ENCODE measurements at places on chromosomes 1 and 21.

DNA sequence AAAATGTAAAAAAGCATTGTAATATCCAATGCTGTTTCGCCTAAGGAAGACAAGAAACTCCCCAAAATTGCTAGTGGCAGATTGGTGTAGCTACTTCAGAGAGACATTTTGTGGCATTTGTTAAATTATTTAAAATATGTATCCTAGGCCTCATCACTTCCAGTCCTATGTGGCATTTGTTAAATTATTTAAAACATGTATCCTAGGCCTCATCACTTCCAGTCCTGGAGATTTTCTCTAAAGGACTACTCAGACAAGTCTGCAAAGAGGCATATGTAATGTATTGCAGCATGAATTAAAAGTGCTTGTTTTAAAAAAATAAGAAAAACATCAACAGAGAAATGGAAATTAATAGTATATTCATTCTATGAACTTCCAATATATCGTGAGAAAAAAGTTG lies 95.6 kb upstream of the KCTD3 start:
- DNase-seq, result no peak

DNA sequence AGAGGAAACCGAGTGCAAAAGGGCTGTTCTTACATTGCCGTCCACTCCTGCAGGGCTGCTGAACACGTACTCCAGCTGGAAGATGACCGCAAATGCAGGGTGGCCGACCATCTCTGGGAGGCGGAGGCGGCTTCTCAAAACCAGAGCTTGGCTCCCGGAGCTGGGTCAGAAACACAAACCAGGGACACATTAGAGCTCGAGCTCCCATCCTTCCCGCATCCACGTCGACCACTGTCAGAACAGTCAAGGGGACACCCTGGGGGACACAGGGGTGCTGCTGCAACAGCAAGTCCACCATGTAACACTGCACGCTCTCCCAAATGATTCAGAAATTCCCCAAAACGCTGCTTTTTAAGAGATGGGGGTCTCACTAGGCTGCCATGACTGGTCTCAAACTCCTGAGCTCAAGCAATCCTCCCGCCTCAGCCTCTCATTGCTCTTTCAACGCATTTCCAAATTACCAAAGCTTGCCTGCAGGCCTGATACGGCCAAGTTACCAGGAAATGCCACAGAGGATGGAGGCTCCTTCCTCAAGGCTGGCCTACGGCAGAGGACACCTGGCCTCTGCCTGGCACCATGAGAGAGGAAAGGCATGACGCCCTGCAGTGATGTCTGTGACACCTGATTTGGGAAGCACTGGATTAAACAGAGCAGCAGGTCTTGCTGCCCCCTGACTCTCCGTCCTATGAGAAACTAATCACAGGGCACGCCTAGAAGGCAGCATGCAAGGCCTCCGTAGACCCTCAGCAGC lies 45.0 kb downstream of the NPHP4 start:
- DNase-seq, result no peak

DNA sequence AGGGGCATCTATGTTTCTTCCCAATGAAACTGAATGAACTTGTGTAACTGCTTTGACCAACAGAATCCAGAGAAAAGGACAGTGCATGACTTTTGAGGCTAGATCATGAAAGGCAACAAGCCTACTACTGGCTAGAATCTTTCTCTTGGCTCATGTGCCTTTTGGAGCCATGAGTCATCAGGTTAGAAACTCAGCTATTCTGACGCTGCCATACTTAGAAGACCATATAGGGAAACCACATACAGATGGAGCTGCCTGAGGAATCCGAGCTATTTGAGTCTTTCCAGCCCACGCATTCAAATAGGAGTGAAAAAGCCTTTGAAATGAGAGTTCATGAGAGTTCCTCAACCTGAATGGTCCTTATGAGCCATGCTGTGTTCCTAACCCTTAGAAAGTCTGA lies 738.5 kb upstream of the CHRM3 start:
- DNase-seq, result no peak

DNA sequence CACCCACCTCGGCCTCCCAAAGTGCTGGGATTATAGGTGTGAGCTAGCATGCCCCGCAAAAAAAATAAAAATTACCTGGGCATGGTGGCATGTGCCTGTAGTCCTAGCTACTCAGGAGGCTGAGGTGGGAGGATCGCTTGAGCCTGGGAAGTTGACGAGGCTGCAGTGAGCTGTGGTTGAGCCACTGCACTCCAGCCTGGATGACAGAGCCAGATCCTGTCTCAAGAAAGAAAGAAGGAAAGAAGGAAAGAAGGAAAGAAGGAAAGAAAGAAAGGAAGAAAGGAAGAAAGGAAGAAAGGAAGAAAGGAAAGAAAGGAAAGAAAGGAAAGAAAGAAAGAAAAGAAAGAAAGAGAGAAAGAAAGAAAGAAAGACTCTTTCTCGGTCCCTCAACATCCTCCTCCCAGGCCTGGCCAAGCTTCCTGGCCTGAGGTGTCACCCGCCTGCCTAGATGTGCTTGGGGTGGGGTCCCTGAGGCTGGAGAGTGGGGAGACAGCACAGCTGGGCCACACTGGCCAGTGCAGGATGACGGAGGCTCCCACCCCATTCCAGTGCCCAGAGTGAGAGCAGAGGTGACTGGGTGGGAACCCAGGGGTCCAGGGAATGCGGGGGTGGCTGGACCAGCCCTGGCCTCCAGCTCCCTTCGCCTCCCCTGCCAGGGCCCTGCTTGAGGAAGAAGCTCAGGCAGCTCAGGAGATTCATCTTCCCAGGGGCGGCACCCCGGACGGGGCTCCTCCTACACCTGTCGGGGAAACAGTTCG lies 10.2 kb upstream of the GNB1 start:
- no peak for DNase-seq

- DNase-seq, result no peak
These were observed 9.4 kb upstream of the FMO3 start for GRCh38 chr1:171081314-171081753.

DNA sequence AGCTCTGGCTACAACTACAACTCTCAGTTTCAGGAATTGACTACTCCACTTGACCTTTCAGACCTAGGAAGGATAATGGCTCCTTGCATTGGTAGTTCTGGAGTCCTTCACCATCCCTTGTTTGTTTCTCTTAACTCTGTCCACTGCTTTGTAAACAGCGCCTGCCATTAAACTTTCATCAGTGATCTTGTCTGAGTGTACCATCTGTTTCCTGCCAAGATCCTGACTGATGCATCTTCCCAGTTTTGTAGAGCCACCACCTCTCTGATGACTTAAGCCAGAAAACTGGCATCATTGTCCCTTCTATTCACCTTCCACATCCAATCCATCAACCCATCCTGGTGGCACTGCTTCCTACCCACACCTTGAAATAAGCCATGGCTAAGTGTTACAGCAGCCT lies 15.2 kb downstream of the MAP10 start:
- DNase-seq, result no peak

DNA sequence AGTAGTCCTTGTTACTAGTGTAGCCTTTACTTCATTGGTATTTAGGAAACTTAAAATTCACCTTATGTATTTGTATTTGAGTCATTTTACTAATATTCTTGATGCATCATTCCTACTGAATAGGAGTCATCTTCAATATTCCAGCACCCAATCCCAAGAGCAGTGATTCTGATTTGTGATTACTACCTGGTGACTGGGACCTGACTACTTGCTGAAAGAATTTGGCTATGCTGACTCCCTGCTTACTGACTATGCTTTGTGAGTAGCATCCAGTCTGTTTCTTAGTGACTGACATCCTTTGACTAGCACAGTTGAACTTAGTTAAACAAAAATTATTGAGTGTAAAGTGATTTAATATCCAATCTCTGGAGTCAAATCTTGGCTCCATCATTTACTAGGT lies 129.9 kb upstream of the NEGR1 start:
- DNase-seq, result no peak

DNA sequence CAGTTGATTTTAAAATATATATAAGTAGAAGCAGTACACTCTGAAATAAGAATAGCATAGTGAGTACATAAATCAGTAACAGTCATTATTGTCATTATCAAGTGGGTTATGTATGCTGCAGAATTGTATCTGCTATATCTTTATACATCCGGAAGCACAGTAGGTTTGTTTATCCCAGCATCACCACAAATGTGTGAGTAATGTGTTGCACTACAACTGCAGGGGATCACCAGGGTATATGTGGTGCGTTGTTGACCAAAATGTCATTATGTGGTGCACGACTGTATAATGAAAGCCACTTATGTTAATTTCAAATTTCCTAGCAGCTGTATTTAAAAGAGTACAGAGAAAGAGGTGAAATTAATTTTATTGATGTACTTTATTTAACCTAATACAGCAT lies 87.7 kb upstream of the GADD45A start:
- DNase-seq, result no peak

DNA sequence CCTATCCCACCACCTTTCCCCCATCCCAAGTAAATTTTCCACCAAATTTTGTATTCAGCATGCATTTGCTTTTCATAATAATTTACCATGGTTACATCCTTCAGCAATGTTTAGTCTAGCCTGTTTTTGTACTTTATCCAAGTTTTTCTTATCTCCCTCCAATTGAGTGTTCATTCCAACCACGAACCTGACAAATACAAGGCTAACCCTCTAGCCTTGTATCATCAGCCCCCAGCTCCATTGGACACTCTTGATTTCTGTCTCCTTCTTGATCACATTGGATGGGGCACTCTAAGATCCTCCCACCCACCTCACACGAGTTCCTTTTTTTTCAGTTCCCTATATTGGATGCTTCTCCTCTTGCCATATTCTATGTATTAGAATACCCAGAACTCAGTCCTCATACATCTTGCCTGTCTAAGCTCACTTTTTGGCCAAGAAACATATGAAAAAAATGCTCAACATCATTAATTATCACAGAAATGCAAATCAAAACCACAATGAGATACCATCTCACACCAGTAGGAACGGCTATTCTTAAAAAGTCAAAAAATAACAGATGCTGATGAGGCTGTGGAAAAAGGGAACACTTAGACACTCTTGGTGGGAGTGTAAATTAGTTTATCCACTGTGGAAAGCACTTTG lies 40.5 kb upstream of the SLC35F3 start:
- DNase-seq, result no peak

GRCh38 chr1:78549891-78550290 lies 59.1 kb downstream of the PTGFR start:
- DNase-seq, result no peak

DNA sequence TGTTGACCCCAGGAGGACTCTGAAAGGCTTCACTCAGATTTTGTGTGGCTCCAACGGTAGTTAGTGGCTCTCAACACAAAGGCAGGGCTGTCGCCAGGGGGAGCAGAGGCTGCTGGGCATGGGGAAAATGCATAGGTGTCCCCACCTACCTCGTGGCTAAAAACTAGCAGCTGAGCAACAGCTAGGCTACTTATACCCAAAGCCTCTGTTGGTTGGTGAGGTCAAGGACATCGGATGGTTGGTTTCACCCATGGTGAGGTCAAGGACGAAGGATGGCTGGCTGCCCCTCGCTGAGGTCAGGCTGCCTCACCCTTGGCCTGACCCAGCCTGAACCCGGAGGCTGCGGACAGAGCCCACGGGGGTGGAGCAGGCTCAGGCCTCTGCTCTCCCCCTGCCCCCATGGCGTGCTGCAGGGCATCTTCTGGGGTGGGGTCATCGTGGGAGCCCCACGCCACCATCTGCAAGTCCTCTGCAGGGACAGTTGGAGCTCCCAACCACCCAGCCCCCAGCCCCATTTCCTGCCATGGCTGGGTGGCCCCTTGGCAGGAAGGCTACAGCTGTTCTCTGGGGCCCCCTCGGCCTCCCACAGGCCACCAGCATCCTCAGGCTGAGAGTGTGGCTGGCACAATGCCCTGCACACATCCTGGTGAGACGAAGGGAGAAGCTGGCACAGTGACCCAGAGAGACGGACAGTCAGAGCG lies 8.5 kb upstream of the GNB1 start:
- DNase-seq, result no peak

GRCh38 chr1:93143136-93143535 lies 37.1 kb downstream of the TMED5 start:
- DNase-seq, result no peak

DNA sequence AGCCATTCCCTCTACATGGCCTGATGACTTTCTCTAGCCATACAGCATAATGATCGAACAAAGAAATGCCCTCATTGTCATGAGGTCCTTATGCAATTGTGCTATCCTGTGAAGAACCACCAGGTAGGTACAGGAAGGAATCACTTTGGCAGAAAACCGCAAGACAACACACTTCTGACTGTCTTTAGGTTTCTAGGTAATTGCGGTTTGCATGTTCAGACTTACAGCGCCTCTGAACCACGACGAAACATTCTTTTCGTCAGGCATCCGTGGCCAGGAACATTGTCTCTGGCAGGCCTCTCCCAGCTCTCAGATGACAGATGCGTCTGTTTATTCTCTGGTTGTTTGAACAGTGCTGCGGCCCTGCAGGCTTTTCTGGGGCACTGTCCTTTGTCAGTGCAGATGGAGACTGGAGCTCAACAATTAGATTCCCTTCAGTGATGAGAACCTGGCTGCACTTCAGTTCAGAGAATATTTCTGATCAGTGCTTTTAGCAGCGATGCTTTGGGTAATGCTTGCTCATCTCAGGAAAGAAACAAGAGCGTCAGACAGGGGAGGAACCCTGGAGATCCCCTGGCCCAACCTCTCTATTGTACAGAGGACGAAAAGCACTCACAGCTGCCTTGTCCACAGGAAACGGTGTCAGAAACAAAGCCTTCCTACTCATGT lies 63.4 kb downstream of the B3GALT5 start:
- DNase-seq, result no peak

DNA sequence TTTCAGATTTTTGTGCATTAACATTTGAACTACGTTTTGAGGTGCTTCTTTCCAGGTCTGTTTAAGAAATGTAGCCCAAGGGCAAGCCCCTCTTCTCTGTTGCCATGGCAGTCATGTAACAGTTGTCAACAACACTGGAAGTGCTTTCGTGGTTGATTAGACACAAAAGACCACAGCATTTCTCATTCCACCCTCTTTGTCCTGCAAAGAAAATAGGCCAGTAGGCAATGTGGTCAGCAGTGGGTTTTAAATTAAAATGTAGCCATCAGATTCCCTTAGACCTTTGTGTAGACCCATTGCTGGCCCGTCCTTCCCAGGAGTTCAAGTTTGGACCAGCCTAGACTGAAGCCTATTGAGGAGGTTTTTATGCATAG lies 35.4 kb downstream of the VANGL1 start:
- DNase-seq, result no peak

GRCh38 chr1:227941509-227942020 lies 6.2 kb downstream of the WNT9A start:
- DNase-seq, result no peak
